Globus pallidus (tissue), 1 donor: ENCODE measurements at places on chromosomes 4 and X.
A peak's percentile ranks its signal among the peaks of the same experiment; 100 is the strongest.

- no peak for DNase-seq
Measured at GRCh38 chrX:2892816-2893215, 36.3 kb downstream of the ARSD start.

- no peak for DNase-seq
Measured at GRCh38 chrX:132373610-132374009, 115.2 kb downstream of the MBNL3 start.

GRCh38 chrX:31126205-31126604 is 54.4 kb upstream of the FTHL17 start:
- no peak for DNase-seq

DNA sequence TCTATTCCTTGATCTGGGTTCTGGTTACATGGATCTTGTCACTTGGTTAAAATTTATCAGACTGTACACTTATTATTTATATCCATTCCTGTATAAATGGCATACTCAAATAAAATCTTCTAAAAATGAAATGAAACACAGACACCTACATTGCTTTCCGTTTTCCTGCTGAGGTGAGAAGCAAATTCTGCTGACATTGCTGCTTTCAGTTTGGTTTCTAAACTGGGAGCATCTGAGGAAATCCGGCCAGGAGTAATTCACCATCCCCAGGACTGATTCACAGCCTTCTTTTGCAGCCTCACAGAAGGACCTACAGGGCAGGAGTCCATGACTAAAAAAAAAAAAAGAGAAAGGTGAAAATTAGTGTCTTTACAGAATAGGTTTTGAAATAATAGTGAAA is 93.6 kb downstream of the CORIN start:
- no peak for DNase-seq

DNA sequence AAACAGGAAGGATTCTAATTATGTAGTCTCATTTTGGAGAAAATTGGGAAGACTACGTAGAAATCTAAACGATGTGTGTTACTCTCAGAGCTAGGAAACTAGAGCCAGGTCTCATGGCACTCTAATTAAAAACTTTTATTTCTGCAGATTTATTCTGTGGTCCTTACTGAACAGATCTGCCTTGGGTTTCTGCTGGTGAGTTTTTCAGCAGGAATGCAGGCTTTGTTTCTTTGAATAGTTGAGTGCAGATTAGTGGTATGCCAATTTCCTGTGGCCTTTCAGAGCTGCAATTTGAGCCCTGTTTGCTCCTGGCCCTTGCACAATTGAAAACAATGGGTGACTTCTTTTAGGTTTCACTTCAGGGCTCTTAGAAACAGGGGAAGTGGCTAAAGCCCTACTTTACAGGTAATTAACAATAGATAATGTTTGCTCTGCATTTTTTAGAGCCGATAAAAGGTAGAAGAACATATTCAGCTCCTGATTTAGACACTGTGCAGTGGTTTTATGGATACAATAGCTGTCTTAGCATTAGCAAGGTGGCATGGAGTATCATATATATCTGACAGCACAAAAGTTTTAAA is 21.8 kb downstream of the SPRY1 start:
- DNase-seq, result no peak

DNA sequence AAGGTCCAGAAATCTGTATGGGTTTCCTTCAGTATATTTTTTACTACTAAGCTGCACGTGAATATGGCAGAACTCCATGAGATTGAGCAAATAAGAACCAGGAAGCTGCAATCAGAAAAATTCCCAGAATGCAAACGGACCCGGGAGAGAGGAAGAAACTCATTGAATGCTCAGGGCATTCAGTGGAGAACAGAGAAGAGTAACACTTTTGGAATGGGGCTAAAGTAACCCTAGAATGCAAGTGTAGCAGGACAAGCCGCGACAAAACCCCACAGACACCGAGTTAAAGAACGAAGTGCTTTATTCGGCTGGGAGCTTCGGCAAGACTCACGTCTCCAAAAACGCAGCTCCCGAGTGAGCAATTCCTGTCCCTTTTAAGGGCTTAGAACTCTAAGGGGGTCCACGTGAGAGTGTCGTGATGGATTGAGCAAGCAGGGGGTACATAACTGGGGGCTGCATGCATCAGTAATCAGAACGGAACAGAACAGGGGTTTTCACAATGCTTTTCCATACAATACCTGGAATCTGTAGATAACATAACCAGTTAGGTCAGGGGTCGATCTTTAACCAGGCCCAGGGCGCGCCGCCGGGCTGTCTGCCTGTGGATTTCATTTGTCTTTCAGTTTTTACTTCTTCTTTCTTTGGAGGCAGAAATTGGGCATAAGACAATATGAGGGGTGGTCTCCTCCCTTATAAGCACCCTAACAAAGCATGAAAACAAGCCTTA is 56.4 kb downstream of the RAB28 start:
- no peak for DNase-seq

DNA sequence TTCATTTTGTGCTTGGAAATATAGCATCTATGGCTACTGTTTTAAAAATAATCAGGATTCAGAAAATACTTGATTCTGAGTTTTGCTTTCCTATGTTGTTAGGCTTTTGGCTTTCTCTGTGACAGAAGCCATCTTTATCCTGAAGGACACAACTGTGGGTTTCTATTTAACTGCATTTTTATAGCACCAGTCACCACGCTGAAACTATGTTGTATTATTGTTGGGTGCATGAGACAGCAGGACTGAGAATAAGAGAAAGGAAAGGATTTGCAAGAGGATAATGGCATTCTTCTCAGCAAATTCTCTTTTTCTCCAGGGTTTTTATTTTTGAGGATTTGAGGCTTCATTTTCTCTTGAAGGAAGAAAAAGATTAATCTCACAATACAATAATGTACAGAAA is 10.1 kb upstream of the NEUROG2 start:
- no peak for DNase-seq

- DNase-seq, result peak; percentile 72
Measured at GRCh38 chr4:99462875-99463464, 27.8 kb upstream of the ADH7 start.

DNA sequence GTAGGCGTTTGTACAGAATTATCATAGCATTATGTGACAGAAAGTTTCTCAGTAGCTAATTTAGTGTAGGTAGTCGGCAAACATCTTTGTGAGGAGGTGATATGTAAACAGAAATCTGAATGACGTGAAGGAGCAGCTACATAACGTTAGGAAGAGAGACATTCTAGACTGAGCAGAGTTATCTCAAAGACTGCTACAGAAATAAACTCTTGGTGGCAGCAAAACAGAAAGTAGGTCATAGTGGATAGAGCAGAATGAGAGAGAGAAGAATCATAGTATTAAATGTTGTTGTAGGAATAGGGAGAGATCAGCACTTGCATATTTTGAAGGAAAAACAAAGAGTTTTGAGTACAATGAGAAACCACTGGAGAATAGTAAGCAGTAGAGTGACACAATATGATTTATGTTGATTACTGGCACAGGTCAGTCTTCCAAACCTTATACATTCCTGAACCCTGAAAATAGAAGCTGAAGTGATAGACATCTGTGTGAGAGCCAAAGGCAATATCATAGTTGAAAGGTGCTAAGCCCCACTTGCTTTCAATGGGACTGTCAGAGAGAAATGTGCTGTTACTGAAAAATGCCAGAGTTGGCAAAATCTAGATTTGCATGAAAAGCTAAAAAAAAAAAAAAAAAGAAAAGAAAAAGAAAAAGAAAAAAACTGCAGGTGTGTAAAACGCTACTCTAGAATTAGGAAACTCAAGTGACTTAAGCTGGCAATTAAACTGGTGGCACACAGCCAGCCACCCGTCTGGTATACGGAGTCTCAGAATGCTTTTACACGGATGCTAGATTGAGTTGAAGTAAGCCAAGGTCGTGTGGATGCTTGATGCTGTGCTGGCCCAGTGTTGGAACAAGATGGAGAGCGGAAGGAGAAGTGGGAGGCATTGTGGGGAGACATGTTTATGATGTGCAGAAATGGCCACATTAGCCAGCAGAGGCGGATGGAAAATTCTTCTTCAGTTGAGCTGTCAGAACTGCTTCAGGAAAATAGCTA is 750.2 kb upstream of the HS3ST1 start:
- DNase-seq, result no peak

DNA sequence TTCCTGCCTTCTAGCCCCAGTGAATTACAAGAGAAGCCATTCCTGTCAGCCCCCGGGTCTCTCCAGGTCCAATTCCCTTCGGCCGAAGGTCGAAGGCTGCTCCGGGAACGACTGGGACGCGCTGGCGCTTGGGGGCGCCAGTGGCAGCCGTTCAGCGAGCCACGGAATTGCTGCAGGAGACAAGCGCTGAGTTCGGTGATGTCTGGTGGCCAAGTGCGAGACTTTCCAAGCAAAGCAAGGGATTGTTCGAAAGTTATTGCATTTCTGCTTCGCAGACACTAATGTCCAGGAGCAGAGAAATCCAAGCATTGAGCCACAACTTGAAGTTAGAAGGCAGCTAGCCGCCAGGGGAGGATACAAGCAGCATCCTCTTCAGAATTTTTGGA is 1.1 kb upstream of the DKK2 start:
- DNase-seq, result peak; percentile 42

GRCh38 chr4:28232951-28233350 is 1372.3 kb downstream of the STIM2 start:
- DNase-seq, result no peak

DNA sequence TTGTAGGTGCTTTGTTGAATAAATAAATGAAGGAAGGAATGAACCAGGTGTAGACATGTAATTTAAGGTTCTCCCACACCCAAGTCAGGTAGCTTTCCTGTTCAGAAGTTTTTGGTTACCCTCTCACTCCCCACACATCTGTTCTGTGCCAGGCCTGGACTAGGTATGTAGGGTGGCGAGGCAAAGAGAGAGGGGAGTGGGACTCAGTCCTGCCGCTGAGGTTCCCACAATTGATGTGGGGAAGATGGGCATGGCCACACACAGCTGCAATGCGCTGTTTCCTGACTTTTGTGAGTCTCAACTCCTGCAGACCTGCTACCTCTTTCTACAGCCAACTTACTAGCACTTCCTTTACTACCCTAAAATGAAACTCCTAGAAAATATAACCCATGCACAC is 88.9 kb downstream of the RTL5 start:
- DNase-seq, result no peak

GRCh38 chr4:57100979-57101651 is 9.1 kb downstream of the IGFBP7 start:
- no peak for DNase-seq

DNA sequence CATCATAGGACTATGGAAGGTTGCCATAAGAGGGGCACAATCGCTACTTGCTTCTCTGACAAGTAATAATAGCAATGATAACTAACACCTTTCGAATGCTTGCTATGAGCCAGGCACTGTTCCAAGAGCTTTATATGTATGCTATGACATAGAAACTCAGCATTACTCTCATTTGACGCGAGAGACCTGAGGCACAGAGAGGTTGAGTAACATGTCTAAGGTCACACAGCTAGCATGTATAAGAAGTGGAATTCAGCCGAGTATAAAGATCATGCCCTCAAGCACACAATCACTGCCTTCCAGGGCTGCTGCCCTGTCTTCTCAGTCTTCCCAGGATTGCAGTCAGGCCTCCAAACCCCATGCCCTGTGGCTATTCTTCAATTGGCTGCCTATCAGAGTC is 19.5 kb downstream of the PJA1 start:
- DNase-seq, result no peak

- no peak for DNase-seq
Measured at GRCh38 chr4:149951152-149951900, 126.9 kb upstream of the DCLK2 start.
